ENCODE measurements at places on chromosomes 13 and 19. TPM values are rescaled to one million over a fixed set of nuclear protein-coding genes. Genes with fewer than 3 reads are reported as not detected.

ZNF358 gene
- total RNA-seq: 5.3 TPM

ABHD13 gene
- total RNA-seq: 11.8 TPM

FSD1 gene
- 22.0 TPM for total RNA-seq

CASP14 gene
- total RNA-seq: not detected

DZIP1 gene
- total RNA-seq: not detected

BRD4 gene
- total RNA-seq: 122 TPM

GPC6 gene
- not detected for total RNA-seq

HSPB6 gene
- total RNA-seq: not detected

PLPPR3 gene
- not detected for total RNA-seq

ZNF100 gene
- 20.0 TPM for total RNA-seq

TNFSF13B gene
- total RNA-seq: 17.5 TPM

CEACAM6 gene
- total RNA-seq: not detected

HOMER3 gene
- 0.12 TPM for total RNA-seq

IZUMO1 gene
- not detected for total RNA-seq

HCST gene
- 108 TPM for total RNA-seq

KIR3DL1 gene
- total RNA-seq: not detected

PRSS57 gene
- total RNA-seq: not detected

MED4 gene
- 62.2 TPM for total RNA-seq

ZNF470 gene
- 2.0 TPM for total RNA-seq

LGI4 gene
- total RNA-seq: 0.27 TPM

RCBTB1 gene
- 20.6 TPM for total RNA-seq

LIN7B gene
- 3.4 TPM for total RNA-seq

PGLYRP1 gene
- total RNA-seq: not detected

FAM216B gene
- total RNA-seq: not detected

ACP7 gene
- not detected for total RNA-seq

ANKLE1 gene
- total RNA-seq: 3.7 TPM

FFAR3 gene
- total RNA-seq: 0.25 TPM

C1QTNF9 gene
- total RNA-seq: not detected

CEACAM4 gene
- total RNA-seq: not detected

FXYD7 gene
- 2.2 TPM for total RNA-seq

SLC25A41 gene
- 0.44 TPM for total RNA-seq

GAPDHS gene
- not detected for total RNA-seq

SERTM1 gene
- total RNA-seq: not detected

ZIC2 gene
- 2.1 TPM for total RNA-seq

TYROBP gene
- total RNA-seq: not detected

ZNF285 gene
- not detected for total RNA-seq
